ENCODE measurements at places on chromosomes 2 and 18.

DNA sequence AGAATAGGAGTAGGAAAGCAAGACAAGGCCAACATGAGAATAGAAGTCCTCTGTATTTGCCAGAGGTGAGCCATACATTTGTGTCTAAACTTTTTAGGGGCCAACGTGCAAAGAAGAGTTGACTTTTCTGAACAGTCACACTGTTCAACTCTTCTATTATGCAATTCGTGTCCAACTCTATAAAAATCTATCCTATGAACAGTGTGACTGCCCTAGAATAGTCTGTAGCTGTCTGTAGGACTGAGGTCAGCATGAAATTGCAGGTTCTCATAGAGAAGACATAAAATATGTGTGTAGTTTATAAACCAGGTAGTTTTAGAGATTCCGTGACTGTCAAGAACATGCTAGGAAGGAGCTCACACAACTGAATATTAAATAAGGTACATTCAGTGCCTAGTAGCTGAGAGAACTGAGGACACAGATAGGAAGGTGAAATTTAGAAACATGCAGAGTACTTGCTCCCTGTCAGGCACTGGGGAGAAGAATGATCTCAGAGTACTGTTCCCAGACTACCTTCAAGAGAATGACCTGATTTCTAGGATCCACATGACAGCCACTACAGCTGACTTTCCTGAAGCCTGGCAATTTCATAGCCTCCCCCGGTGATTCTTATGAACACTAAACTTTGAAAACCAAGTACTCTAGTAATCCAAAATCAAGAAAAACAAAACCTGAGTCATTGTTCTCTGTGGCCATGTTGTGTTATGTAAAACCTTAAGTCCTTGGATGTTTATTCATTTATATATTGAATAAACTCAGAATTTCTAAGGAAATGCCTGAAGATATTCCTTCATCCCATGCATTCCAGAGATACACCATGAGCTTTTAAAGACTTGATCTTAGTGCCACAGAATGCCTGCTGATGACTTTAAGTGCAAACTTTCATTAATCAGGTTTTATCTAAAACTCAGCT is 201.5 kb upstream of the BOD1L2 start:
- DNase-seq: no peak

DNA sequence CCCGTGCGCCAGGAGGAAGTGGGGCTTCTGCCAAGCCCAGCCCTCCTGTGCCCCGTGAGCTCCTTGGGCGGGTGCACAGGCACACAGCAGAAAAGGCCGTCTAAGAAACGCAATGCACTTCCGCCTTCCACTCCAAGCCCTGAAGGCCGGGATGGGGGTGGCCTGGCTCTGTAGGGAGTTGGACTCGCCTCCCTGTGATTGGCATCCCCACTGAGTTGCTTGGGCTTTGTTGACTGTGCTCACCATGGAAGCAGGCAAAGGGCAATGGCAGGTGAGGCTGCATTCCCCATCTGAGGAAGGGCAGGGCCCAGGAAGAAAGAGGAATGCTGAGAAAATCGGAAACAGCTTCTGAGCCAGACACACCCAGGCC is 66.8 kb downstream of the CRACDL start:
- no peak for DNase-seq

GRCh38 chr2:164242409-164242808 is 378.9 kb downstream of the GRB14 start:
- no peak for DNase-seq

- no peak for DNase-seq
Measured at GRCh38 chr2:126978333-126978732, 79.6 kb downstream of the TEX51 start.

GRCh38 chr2:237293978-237294377 is 120.0 kb downstream of the COL6A3 start:
- no peak for DNase-seq

DNA sequence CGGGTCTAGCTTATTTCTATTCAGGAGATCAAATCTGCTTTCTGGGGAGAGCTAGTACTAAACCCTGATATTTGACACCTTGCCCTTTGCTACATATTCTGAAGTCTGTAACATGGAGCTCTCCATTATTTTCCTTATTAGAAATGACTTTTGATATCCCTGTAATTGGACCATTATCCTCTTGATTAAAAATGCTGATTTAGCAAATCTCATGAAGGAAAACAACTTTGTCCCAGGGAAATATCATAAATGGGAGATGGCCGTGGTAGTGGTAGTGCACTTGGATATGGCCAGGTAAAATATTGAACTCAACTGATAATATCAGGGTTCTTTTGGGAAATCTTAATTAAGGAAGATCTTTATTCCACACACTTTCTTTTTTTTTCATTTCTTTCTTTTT is 326.5 kb downstream of the RPRM start:
- no peak for DNase-seq

All from right renal cortex interstitium (tissue), 3 donors.